ENCODE measurements at places on chromosomes 7 and 10.

- DNase-seq: no peak
These were observed 24.0 kb upstream of the ABLIM1 start for GRCh38 chr10:114682121-114682520.

- DNase-seq: peak; percentile 71
These were observed 78.3 kb downstream of the ST8SIA6 start for GRCh38 chr10:17375936-17376584.

DNA sequence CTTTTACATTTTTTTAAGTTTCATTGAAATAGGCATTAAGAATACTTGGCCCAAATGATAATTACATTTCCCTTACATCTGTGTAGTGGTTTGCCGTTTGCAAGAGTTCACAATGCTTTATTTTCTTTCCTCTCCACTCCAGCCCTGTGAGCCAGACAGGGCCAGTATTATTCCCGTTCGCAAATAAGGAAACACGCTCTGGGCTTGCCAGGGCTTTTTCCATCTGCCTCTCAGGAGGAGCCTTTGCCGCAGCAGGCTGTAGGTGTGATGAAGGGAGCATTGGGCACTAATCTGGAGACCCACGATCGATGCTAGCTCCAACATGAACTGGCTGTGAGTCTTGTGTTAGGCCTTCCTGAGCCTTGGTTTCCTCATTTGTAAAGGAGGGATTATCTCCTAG lies 154.4 kb downstream of the GALNT17 start:
- no peak for DNase-seq

GRCh38 chr10:86536294-86536861 lies 14.8 kb upstream of the WAPL start:
- peak; percentile 80 for DNase-seq

DNA sequence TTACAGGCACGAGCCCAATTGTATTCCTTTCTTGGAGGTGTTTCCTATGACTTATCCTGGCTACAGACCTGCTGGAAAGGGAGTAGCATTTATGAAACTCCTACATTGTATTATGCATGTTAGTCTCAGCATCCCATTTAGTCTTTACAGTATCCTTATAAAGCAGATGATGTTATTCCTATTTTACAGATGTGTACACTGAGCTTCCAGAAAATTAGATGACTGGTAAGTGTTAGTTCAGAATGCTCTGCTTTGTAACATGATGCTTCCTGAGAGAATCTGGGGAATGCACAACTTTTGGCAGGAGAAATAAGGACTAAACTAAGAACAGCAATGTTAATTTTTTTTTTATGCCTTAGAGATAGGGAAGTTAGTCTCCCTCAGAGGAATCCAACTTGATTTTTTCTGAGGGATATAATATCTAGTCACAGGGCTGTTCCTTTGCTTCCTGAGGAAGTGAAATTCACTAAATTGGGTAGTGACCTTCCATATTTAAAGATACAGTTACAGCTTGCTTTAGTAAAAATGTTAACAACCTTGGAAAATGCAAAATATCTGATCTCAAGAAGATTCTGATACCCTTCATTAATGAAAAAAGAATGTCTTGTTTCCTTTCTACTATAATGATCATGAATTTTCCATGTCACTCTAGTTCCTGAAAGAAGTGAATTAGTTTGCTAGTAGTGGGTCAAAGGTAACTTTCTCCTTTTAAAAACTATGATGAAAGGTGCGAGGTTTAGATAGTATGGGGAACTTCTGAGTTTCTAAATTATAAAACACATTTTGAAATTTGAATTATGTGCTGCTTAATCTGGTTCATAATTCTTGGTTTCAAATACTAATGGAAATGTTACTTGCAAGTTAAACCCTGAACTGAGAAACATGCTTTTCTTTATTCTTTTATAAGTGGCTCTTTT lies 194.0 kb upstream of the PRPS1L1 start:
- no peak for DNase-seq

- no peak for DNase-seq
These were observed 7.5 kb downstream of the FAM131B start for GRCh38 chr7:143354965-143355364.

GRCh38 chr7:131231381-131232220 lies 96.1 kb upstream of the MKLN1 start:
- peak; percentile 87 for DNase-seq

DNA sequence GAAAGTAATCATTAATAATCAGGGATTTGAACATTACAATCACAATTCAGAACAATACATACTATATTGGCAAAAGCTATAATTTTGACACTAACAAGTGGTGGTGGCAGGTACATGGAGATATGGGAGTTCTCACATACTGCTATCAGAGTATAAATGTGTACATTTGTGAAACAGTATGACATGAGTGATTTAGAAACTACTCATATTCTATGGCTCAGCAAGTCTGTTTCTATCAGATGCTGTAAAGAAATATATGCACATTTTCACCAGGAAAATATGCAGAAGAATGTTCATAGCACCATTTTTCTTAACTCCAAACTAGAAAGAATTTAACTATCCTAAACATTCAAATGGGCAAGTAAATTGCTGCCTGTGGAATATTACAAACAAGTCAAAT lies 620.0 kb downstream of the SH2D4B start:
- DNase-seq: no peak

GRCh38 chr10:88200312-88201032 lies 337.0 kb downstream of the PTEN start:
- DNase-seq: no peak

DNA sequence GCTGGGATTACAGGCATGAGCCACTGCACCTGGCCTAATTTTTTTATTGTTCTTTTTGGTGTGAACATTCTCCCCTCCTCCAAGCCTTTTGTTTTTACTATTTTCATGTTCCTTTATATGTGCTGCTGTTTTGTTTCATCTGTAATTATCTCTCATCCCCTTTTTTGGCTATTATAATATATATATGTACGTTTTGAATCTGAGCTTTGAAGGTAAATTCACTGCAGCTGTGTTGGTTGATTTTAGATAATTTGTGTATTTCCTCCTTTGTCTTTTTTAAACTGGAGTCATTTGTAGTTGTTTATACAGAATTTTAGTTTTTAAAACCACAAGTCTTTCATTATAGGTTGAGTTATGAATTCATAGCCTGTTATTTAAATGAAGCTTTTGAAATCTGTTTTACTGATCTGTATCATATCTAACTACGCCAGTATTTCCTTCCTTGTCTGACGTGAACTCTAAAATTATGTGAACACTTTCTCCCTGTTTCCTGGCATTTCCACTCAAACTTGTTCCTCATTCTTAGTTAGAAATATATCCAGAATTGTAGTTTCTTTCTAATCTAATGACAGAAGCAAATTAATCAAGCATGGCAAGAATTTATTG lies 54.9 kb downstream of the PTEN start:
- DNase-seq: no peak

DNA sequence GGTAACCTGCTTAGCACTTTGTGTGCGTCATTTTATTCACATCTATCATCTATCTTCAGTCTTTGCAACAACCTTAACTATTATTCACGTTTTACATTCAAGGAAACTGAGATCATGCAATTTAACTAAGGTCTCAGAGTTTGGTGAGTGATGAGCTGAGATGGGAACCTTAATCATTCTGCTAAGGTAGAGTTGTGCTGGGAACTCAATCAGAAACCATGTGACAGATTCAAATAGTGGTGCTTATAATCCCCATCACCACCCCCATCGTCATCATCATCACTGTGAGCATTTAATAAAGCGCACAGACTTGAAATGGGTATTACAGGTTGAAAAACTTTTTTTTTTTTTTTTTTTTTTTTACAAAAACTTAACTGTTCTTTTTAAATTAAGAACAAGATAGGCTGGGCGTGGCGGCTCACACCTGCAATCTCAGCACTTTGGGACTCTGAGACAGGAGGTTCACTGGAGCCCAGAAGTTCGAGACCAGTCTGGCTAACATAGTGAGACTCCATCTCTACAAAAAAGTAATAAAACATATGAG lies 160.9 kb downstream of the PIP4K2A start:
- DNase-seq: no peak

DNA sequence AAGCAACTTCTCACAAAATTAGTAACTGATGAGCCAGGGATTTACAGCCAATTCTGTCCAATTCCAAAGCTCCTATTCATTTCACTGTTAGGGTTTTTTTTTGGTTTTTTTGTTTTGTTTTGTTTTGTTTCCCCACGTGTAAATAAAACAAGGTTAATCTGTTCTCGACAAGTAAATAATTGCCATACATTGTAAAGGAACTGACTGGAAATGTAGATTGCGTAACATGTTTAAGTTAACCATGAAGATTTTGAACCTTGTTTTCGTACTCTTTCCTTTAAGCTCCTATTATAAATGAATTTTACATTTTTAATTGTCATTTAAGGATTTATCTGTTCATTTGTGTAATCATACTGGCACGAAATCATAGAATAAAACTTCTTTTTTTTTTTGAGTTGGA lies 42.0 kb upstream of the FOXP2 start:
- no peak for DNase-seq

GRCh38 chr10:117427356-117427755 lies 52.1 kb upstream of the PDZD8 start:
- DNase-seq: peak; percentile 33

DNA sequence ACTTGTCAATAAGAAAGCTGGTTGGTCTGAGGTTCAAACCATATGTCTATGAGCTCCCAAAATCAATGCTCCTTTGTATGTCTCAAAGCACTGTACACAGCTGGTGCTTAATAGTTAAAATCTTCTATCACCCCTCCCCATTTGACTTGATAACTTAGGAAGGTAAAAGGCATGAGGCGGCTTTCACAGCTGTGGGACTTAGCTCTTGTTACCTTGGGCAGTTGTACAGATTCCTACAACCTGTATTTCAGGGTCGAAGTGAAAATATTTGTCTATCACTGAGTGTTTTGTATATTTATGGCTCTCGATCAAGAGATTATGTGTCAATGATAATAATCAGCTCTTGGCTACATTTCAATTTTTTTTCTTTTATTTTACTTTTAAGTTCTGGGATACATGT lies 992 bp upstream of the KIFBP start:
- no peak for DNase-seq

- DNase-seq: no peak
These were observed 56.8 kb upstream of the FAM171A1 start for GRCh38 chr10:15427843-15428414.

GRCh38 chr10:113960617-113961181 lies 83.0 kb upstream of the ADRB1 start:
- DNase-seq: peak; percentile 78

GRCh38 chr7:44955733-44956132 lies 23.1 kb downstream of the MYO1G start:
- DNase-seq: no peak

DNA sequence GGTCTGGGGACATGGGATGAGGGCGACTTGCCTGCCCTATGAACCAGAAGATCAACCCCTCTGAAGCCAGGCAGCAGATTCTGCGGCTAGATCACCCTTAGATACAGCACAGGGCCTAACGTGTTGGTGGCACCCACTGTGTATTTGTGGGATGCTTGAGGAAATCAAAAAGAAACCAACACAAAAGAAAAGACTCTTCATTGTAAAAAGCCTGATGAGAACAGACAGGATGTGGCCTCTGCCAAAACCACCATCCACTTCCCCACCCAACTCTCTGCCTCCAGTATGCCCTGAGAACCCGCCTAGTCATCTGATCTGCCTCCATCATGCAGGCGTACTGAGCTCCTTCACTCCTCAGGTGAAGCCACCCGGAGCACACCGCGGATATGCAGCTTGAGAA lies 97.2 kb upstream of the INSYN2A start:
- DNase-seq: peak; percentile 72

DNA sequence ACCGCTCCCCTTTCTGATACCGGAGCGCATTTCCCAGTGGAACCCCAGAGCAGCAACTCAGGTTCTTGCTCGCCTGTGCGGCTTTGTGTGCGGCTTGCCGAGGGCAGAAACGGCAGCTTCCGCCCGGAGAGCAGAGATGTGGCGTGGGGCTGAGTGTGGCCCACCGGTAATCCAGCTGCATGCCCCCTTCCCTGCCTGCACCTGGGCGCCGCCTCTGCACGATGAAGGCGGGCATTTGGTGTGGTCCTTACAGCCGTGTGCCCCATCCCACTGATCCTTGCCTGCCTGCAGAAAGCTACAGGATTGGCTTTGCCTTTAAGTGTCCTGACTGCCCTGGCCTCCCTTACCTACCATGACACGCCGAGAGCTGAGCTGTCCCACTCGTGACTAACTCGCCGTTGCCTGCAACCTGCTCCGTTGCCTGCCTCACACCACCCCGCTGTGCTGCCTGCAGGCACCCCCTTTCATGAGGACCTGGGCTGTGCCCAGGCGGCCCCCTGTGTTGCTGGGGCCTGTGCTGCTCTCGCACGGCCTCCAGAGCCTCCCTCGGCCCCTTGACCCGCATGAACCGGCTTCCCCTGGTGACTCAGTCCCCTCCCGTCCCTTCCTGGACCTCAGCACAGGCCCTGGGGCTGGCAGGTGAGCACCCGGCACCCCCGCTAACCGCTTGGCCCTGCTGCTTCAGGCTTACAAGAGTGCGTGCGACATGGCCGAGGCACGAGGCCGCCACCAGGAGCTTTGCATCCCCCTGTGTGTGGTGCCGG lies 48.0 kb downstream of the PITRM1 start:
- no peak for DNase-seq

GRCh38 chr10:72557362-72557761 lies 68.5 kb downstream of the MICU1 start:
- DNase-seq: no peak

DNA sequence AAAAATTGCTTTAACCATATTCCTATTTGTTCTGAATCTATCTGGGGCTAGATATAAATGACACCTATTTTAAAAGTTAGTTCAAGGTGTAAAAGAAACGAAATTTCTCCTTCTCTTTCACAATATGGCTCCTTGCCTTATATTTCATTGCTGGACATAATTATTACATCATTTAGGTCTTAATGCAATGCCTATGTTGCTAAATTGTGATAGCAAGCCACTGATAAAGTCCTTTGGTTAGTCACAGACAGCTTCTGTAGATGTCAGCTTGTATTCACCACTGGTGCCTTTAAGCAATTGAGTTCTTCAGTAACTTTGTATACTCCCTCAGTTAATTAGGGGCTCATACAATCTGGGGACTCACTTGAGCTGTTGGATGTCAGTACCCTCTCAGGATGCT lies 1236.6 kb downstream of the GATA3 start:
- no peak for DNase-seq

GRCh38 chr7:22823142-22823497 lies 471 bp upstream of the TOMM7 start:
- no peak for DNase-seq

DNA sequence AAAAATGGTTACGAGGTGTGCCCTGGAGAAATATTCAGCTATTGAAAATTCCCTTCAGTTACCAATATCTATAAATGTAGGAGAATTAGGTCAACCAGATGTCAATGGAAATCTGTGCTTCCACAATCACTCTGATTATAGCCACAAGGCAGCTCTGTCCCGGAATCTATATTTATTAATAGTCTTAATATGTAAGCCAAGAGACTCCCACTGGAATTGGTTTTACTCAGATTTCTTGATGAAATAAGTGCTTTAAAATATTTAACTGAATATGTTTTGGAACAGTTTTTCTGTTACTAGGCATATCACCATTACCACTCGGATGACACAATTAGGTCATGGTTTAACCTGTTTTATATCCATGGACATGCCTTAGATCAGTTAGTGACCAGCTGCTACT lies 169.6 kb downstream of the POM121L12 start:
- no peak for DNase-seq

- DNase-seq: no peak
These were observed 160.3 kb upstream of the LYZL2 start for GRCh38 chr10:30789806-30790205.

Data from activated effector memory CD4-positive, alpha-beta T cell treated with anti-CD3 and anti-CD28 coated beads, Interleukin-2, amount 50 U/mL, for 16 hours (primary cell).